Lung (tissue), 17 donors: ENCODE measurements at places on chromosomes 2 and 18.

GRCh38 chr2:42516418-42516901, 22.7 kb upstream of the KCNG3 start:
- DNase-seq: no peak
- H3K27me3 ChIP-seq: no peaks in the 10 kb centered on the region
- H3K36me3 ChIP-seq: no peaks in the 10 kb centered on the region
- no peaks in the 10 kb centered on the region for H3K4me1 ChIP-seq
- H3K27ac ChIP-seq: no peak overlapping the region
- H3K4me3 ChIP-seq: no peak overlapping the region

- no peaks in the 10 kb centered on the region for H3K27me3 ChIP-seq
- no peak overlapping the region for H3K4me3 ChIP-seq
- no peaks in the 10 kb centered on the region for H3K36me3 ChIP-seq
- no peak for DNase-seq
- no peak overlapping the region for H3K27ac ChIP-seq
These were observed 357.0 kb downstream of the FBXO15 start for GRCh38 chr18:73790587-73790986.

- no peaks in the 10 kb centered on the region for H3K4me1 ChIP-seq
- H3K36me3 ChIP-seq: no peaks in the 10 kb centered on the region
- H3K27me3 ChIP-seq: no peaks in the 10 kb centered on the region
- no peak for DNase-seq
These were observed 533.2 kb upstream of the TNP1 start for GRCh38 chr2:217392930-217393584.

GRCh38 chr2:15302154-15302553, 259.0 kb downstream of the NBAS start:
- no peaks in the 10 kb centered on the region for H3K27me3 ChIP-seq
- no peaks in the 10 kb centered on the region for H3K4me1 ChIP-seq
- H3K27ac ChIP-seq: no peak overlapping the region
- DNase-seq: no peak
- H3K36me3 ChIP-seq: peaks cover 19% of the 10 kb centered on the region
- no peak overlapping the region for H3K4me3 ChIP-seq

- H3K4me1 ChIP-seq: no peaks in the 10 kb centered on the region
- no peaks in the 10 kb centered on the region for H3K36me3 ChIP-seq
- no peaks in the 10 kb centered on the region for H3K27me3 ChIP-seq
- H3K4me3 ChIP-seq: no peak overlapping the region
These were observed 30.6 kb upstream of the PPP1R1C start for GRCh38 chr2:181955010-181955409.

GRCh38 chr2:188207554-188207953, 84.1 kb upstream of the GULP1 start:
- no peak overlapping the region for H3K27ac ChIP-seq
- no peaks in the 10 kb centered on the region for H3K4me1 ChIP-seq
- H3K4me3 ChIP-seq: no peak overlapping the region
- no peaks in the 10 kb centered on the region for H3K27me3 ChIP-seq
- no peak for DNase-seq

DNA sequence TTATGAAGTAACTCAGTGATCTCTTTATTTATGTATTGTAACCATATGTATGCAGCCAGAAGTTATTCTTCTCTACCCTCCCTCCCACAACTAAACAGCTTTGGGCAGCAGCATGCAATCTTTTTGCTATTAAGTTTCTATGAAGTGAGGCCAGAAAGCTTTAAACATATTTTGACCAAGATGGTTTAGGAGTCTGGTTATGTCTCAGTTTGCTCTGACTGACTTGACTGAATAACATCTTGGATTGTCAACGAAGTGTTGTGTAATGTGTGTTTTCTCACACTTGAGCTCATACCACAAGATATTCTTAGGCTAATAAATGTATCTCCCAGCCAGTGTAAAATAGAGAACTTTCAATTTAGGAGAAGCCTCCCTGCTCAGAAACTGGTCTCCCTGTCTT, 104.3 kb downstream of the TTC27 start:
- no peak for DNase-seq
- no peak overlapping the region for H3K4me3 ChIP-seq
- no peaks in the 10 kb centered on the region for H3K27me3 ChIP-seq
- H3K27ac ChIP-seq: no peak overlapping the region

- H3K27me3 ChIP-seq: no peaks in the 10 kb centered on the region
- no peak for DNase-seq
- no peaks in the 10 kb centered on the region for H3K4me1 ChIP-seq
- no peaks in the 10 kb centered on the region for H3K36me3 ChIP-seq
- H3K4me3 ChIP-seq: no peak overlapping the region
- H3K27ac ChIP-seq: no peak overlapping the region
These were observed 122.3 kb upstream of the FHL2 start for GRCh38 chr2:105521176-105521575.

DNA sequence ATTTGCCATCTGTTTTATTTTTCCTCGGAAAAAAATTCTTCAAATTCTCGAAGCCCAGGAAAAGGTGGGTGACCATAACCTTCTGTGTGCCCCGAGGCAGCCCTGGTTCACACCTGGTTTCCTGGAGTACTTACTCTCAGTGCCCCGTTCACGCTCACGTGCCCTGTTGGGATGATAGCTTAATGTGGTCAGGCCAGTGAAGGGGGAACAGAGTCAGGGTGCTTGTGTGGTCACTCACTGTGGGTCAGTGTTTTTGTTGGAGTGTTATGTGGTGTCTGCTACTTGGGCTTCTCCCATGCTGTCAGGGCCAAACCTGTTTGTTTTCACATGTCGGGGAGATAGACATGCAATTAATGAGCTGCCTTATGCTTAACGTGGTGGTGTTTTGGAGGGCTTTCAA, 78.1 kb downstream of the MAP4K4 start:
- no peak overlapping the region for H3K27ac ChIP-seq
- no peak for DNase-seq
- H3K4me1 ChIP-seq: peaks cover 42% of the 10 kb centered on the region
- H3K27me3 ChIP-seq: no peaks in the 10 kb centered on the region
- H3K36me3 ChIP-seq: no peaks in the 10 kb centered on the region
- no peak overlapping the region for H3K4me3 ChIP-seq

DNA sequence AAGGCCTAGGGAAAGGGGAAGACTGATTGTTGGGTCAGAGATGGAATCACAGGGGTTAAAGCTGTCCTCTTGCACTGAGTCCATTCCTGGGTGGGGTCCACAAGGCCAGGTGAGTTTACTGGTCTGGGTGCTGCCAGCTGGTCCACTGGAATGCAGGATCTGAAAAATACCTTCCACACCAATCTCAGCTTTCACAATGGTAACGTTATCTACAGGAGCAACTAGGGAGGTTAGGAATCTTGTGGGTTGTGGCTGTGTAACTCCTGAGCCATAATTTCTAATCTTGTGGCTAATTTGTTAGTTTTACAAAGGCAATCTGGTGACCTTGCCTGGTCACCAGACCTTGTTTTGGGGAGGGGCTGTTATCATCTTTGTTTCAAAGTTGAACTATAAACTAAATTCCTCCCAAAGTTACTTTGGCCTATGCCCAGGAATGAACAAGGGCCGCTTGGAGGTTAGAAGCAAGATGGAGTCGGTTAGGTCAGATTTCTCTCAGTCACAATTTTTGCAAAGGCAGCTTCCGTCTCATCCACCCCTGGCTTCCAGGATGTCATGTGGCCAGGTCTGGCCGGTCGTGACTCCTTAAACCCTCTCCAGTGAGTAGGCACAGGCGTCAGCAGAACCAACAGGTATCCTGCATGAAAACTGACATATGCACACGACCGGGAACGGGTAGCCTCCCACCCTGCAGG, 123.3 kb upstream of the SH3BP4 start:
- no peak for DNase-seq
- no peaks in the 10 kb centered on the region for H3K27me3 ChIP-seq
- peaks cover 4% of the 10 kb centered on the region for H3K4me1 ChIP-seq
- H3K36me3 ChIP-seq: no peaks in the 10 kb centered on the region
- no peak overlapping the region for H3K27ac ChIP-seq
- no peak overlapping the region for H3K4me3 ChIP-seq

GRCh38 chr2:231372326-231372725, 23.2 kb upstream of the B3GNT7 start:
- no peak overlapping the region for H3K27ac ChIP-seq
- DNase-seq: no peak
- H3K27me3 ChIP-seq: no peaks in the 10 kb centered on the region
- no peaks in the 10 kb centered on the region for H3K36me3 ChIP-seq
